Fibroblast of villous mesenchyme (primary cell): ENCODE measurements at places on chromosomes 3 and 15.
A peak's percentile ranks its signal among the peaks of the same experiment; 100 is the strongest.

- DNase-seq: peak; percentile 59
Observed at GRCh38 chr3:128971421-128972100, 22.3 kb downstream of the CFAP92 start.

- DNase-seq: no peak
Observed at GRCh38 chr15:31399544-31400171, 73.0 kb downstream of the KLF13 start.

DNA sequence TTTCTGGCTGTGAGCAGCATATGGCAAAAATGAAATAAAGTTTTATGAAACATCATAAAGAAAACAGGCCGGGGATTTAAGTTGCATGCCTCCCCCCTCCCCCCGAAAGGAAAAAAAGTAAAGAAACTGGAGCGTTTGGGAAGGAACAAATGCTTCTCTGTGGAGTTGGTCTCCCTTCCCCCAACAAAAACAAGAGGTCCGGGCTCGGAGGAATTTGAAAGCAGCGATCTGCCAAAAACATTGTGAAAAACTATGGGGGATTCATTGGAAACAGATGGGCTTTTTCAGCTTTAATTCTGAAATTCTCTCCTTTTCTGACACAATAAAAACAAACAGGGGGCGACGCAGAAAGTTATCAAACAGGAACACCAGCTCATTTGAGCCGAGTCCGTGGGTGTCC lies 17.0 kb downstream of the RGMA start:
- DNase-seq: peak; percentile 30

- DNase-seq: no peak
Observed at GRCh38 chr15:96023081-96023480, 307.4 kb upstream of the NR2F2 start.

- DNase-seq: peak; percentile 74
Observed at GRCh38 chr3:177721864-177722785, 524.8 kb upstream of the TBL1XR1 start.

- DNase-seq: no peak
Observed at GRCh38 chr15:27679731-27680471, 419.2 kb downstream of the OCA2 start.

- peak; percentile 10 for DNase-seq
Observed at GRCh38 chr15:85100186-85100937, 118.7 kb downstream of the PDE8A start.

- DNase-seq: peak; percentile 12
Observed at GRCh38 chr3:195597848-195598247, 14.1 kb upstream of the APOD start.

GRCh38 chr15:84946772-84947489 lies 34.7 kb upstream of the PDE8A start:
- DNase-seq: no peak

- DNase-seq: peak; percentile 10
Observed at GRCh38 chr15:52351206-52351908, 55.8 kb upstream of the MYO5C start.

DNA sequence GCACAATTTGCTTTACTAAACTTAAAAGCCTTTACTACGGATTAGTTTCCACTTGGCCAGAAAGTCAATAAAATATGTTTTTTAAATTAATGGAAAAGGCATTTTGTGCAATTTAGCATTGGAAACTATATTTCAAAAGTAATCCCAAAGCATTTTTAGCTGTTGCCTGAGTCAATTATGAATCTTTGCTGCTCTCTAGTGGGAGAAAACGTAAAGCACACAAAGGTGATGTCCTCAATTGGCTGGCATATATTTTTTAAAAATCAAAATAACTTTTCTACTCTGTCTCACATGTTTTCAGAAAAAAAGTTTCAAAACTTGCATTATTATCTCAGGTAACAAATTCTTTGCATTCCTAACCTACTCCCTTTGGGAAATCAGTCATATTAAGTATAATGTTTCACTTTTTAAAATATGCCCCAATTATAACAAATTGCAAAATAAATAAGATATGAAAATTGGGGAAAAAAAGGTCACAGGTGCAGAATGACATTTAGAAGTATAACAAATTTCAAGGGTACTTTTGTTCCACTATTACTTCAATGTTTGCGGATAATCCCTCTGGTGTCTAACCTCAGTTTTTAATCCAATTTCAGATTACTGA lies 47.2 kb upstream of the TEX55 start:
- peak; percentile 34 for DNase-seq

GRCh38 chr3:5197022-5197421 lies 9.5 kb downstream of the EDEM1 start:
- DNase-seq: peak; percentile 89

DNA sequence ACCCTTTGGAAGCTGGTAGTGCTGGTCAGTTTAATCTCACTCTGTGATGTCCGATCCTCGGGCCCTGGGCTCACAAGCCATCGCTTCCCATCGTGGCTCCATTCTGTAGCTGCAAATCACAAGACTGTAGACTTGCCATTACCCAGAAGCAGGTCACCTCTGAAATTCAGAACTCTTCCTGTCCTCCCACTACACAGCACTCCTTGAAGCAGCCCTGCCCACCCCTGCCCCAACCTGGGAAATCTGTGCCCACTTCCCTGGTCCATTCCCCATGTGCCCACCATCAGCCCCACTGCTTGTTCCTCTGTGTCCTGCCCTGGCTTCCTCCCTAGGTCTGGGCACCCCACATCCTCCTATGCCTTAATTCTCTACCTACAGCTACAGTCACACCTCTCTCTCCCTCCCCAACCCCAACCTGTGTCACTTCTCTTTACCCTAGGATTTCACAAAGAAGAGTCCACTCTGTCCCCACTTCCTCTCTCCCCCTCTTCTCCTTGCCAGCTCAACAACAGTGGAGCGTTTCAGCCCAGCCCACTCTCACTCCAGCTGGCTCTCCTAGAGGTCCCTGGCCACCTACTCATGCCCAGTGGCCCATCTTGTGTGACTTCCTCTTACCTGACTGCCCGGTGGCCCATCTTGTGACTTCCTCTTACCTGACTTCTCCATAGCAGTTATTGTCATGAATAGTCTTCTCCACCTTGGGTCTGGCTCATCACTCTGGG lies 8.3 kb downstream of the ZNF710 start:
- no peak for DNase-seq

- no peak for DNase-seq
Observed at GRCh38 chr3:66425576-66426114, 75.2 kb downstream of the LRIG1 start.

- no peak for DNase-seq
Observed at GRCh38 chr15:51342227-51342999, 958 bp downstream of the GLDN start.

DNA sequence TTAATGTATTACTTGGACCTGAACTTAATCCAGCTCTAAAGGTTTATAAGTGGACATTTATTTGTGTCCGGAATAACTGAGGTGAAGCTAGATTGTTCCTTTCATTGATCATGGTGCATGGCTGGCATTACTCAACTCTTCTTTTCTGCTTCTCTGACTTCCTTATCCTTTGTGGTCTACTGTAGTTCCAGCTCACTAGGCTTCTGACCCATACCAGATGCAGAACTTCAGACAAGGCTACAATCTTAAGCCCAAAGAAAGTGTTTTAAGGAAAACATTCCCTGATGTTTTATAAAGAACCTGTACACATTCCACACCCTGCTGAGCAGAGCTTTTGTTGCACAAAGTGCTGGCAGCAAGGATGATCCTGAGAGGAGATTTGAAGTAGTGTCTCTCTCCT lies 250.8 kb upstream of the TGFBR2 start:
- DNase-seq: peak; percentile 26

DNA sequence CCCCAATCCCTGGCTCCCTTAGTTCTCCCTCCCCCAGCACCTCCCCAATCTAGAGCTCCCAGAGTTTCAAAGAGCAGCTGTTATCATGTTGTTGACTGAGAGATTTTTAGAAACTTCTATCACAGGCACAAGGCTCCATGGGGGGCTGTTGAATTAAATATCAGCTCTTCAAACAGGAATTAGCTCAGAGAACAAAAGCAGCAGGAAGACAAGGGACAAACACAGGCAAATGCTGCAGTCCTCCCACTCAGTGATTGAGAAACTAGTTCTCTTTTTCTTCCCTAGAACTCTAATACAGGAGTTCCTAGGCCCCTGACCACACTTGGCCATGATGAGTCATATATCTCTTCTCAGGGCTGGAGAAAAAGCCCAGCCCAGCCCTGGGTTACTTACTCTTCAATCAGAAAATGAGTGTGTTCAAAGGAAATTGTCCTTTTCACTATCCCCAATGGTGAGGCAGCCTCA lies 262.1 kb downstream of the IGSF11 start:
- no peak for DNase-seq

- no peak for DNase-seq
Observed at GRCh38 chr3:57078635-57079473, 18.4 kb downstream of the SPATA12 start.

DNA sequence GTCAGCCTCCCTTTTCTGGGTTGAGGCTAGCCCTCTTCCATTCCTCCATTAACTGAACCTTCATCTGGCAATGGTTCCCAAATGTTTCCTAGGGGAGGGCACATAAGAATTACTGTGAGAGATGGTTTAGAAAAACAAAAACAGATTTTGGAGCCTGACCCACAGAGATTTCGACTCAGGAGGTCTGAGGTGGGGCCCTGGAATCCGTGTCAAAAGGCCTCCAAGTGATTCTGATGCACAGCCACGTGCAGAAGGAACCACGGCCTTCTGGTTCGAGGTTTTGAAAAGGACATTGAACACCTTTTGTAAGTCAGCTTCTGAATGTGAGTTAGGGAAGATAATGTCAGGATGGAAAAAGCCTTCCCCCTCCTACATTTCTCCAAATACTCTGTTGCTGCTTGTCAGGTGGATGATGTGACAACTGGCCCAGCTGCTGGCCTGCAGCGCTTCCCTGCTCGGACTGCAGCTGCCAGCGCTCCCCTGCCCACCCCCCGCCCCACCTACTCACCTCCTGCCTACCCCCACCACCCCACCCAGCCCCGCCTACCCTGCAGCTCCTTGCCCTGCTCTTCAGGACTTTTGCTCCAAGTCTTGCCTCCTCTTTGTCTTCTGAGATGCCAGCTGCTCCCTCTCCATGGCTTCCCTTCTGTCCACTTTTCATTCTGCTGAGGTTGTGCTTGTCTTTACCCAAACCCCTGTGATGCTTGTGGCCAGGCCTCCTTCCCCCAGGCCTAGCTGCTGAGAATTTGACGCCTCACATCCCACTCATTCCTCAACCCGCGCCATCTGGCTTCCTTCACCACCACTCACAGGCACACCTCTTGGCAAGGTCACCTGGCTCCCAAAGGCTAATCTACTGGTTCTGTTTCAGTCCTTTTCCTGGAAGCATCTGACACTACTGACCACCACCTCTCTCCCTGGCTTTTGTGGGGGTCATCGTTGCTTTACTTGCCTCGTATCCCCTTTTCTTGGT lies 6.6 kb downstream of the EHD4 start:
- DNase-seq: no peak

- DNase-seq: peak; percentile 54
Observed at GRCh38 chr15:70362886-70363285, 265.2 kb upstream of the TLE3 start.

DNA sequence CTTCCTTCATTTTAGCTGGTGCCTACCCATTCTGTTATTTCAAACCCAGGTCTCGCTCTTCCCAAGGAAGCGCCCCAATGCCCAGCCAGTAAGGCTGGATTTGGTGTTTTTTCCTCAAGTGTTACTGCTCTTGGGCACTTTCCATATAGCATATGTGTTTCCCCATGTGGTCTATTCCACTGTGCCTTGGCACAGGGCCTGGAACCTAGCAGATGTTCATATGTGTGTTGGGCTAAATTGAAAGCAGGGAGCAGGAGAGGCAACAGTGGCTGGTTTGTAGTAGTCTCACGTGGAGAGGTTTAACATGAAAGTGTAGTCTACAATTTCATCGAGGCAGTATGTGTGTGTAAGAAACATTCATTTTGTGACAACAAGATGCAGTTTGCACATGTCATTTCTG lies 48.2 kb upstream of the TEX264 start:
- peak; percentile 81 for DNase-seq

DNA sequence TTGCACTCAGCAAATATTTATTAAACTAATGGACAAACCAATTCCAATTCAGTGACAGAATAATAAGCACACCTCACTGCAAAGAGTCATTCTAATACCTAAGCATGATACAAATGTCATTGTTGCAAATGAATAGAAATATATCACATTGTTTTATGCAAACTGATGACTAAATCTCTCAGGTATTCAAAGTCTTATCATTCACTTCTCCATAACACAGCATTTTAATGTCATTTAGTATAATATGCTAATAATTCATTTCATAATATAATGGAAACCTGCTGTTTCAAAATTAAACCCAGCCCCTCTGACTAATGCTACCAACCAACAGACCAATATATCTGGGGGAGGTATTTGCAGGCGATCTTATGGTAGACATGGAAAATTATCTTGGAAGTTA lies 71.8 kb downstream of the FGF7 start:
- DNase-seq: no peak

GRCh38 chr15:100926971-100927756 lies 8.0 kb downstream of the LRRK1 start:
- DNase-seq: no peak

DNA sequence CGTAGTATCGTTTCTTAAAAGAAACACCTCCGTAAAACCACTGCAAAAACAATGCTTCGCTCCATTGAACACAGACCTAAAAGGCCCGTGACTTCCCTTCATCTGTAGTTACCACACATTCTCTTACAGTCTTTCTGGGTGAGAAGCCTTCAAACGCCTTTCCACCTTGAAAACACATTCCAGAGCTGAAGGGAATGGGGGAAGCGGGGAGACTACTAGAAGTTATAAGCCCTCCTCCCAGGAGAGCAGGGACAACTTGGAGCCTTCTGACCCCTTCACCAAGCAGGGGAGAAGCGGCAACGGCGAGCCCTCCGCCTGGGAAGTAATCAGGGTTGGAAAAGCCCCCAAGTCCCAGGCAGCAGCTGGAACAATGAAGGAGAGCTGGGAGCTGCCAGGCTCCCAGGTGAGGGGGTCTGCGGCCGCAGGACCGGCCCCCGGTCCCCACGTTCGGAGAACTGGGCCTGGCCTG lies 461 bp downstream of the SECISBP2L start:
- DNase-seq: peak; percentile 51

- DNase-seq: peak; percentile 99
Observed at GRCh38 chr3:42032693-42033349, 58.3 kb upstream of the TRAK1 start.

DNA sequence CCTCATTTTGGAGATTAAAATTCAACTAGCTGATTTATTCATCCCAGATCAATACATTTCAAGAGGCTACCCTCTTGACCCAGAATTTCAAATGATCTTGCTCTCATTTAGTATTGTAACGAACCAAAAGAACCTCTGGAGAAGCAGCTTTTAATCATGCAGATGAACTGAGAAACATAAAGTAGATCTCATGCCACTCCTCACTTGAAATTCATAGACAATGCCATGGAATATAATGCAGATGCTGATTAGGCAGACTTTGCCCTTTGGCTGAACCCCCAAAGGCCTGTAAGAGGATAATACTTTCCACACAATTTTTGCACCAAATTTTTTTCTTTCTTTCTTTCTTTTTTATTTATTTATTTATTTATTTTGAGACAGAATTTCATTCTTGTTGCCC lies 358.3 kb downstream of the NEK10 start:
- DNase-seq: no peak

- DNase-seq: no peak
Observed at GRCh38 chr3:145533696-145534095, 627.3 kb downstream of the PLOD2 start.

- no peak for DNase-seq
Observed at GRCh38 chr3:51245867-51246266, 139.2 kb upstream of the MANF start.

GRCh38 chr15:62847900-62848489 lies 194.6 kb upstream of the TPM1 start:
- peak; percentile 64 for DNase-seq

GRCh38 chr3:2645001-2645400 lies 465.2 kb downstream of the IL5RA start:
- no peak for DNase-seq

- no peak for DNase-seq
Observed at GRCh38 chr3:108736821-108737220, 20.4 kb downstream of the RETNLB start.
